SJCRH30 (cell line): ENCODE measurements at places on chromosomes 11 and 22. TPM values are rescaled to one million over a fixed set of nuclear protein-coding genes. Genes with fewer than 3 reads are reported as not detected.

Gene MRGPRE
- not detected in 2 replicates for total RNA-seq

Gene MISFA
- total RNA-seq: 2.1 and 2.5 TPM in 2 replicates

Gene PHF21A
- total RNA-seq: 12.8 and 17.3 TPM in 2 replicates

Gene UBTFL1
- not detected in 2 replicates for total RNA-seq

Gene ANO3
- 0.12 and 0.56 TPM in 2 replicates for total RNA-seq

Gene NXPE2
- not detected in 2 replicates for total RNA-seq

DNA sequence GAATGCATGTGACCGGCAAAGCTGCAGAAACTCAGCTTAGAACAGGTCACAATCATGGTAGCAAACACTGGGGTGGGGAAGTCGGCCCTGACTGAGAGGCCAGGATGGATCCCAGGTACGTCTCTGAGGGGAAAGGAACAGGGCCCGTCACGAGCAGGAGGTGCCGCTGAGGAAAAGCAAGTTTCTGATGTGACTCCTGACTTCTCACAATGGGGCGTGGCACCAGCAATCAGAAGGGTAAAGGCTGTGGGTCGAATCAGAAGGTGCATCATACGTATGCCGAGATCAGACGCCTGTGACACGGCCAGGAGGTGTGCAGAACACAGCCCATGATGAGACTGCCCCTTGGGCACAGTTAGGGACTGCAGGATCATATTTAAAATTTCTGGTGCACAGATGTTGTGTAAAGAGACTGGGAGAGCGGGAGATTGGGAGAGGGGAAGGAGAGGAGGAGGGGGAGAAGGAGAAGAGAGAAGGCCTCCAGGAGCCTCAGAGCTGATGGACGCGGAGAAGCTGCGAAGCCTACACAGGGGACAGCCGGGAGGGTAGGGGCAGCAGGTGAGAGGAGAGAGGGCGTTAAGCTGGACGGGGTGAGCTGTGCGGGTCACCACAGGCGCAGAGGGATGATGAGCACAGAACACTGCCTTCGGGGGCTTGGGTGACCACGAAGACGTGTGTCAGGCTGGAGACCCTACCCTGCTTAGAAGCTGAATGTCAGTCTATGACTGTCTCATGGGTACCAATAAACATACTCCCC, 30.7 kb downstream of the KRTAP5-5 start:
- H3K4me3 ChIP-seq: no peak overlapping the region
- no peaks in the 10 kb centered on the region for H3K27me3 ChIP-seq
- peaks cover 15% of the 10 kb centered on the region for H3K4me1 ChIP-seq
- no peak overlapping the region for H3K27ac ChIP-seq
- H3K36me3 ChIP-seq: no peaks in the 10 kb centered on the region

GRCh38 chr11:73218106-73218829, at the start of gene P2RY2:
Gene P2RY2, plus strand, starts transcription at chr11:73218281. Its CDS starts 15,879 bp downstream, at chr11:73234160.
- no peaks in the 10 kb centered on the region for H3K36me3 ChIP-seq
- no peak within 1 kb of the TSS for H3K4me3 ChIP-seq
- H3K4me1 ChIP-seq: peaks cover 9% of the 10 kb centered on the region
- H3K27me3 ChIP-seq: no peaks in the 10 kb centered on the region

DNA sequence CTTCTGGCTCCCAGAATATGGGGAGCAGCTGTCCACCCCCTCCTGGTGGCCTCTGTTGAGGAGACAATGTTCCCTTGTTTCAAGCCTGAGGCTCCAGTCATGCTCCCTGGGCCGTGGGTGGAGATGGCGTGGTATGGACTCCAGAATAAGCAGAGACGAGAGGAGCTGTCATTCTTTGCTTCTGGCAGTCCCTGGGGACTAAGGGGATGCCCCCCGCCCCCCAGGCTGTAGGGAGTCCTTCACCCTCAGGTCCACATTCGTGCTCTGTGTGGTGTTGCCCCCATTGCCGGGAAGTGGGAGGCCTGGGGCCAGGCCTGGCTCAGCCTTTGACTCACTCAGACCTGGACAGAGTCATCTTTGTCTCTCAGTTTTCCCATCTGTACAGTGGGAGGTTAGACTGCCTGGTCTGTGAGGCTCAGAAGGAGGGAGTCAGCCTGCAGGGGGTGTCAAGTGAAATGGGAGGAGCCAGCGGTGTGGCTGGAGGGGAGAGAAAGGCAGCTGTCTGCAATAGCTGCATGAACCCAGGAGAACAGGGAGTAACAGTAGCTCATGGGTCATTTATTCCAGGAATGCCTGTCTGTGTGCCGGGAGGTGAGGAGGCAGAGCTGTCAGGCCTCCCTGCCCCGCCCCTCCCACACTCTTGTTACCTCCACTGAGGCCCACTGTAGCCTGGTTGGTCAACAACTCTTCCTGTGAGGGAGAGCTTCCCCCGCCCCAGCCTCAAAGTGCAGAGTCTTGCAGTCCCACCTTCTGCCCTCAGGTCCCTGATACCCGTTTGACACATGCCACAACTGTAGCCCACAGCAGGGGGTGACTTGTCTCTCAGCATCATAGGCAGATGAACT, 6.3 kb downstream of the ARHGEF17 start:
- peak; percentile 78 for DNase-seq
- no peak overlapping the region for H3K4me3 ChIP-seq
- no peaks in the 10 kb centered on the region for H3K27me3 ChIP-seq
- H3K4me1 ChIP-seq: peaks cover 23% of the 10 kb centered on the region

- no peaks in the 10 kb centered on the region for H3K36me3 ChIP-seq
- H3K4me1 ChIP-seq: no peaks in the 10 kb centered on the region
- no peak for DNase-seq
- H3K27ac ChIP-seq: no peak overlapping the region
- no peaks in the 10 kb centered on the region for H3K27me3 ChIP-seq
Observed at GRCh38 chr11:121634889-121635288, 182.1 kb upstream of the SORL1-AS1 start.

GRCh38 chr11:134358165-134358855, 26.5 kb downstream of the GLB1L2 start:
- no peaks in the 10 kb centered on the region for H3K36me3 ChIP-seq
- peaks cover 11% of the 10 kb centered on the region for H3K27me3 ChIP-seq
- H3K4me3 ChIP-seq: no peak overlapping the region
- no peak overlapping the region for H3K27ac ChIP-seq
- no peak for DNase-seq
- no peaks in the 10 kb centered on the region for H3K4me1 ChIP-seq

- no peaks in the 10 kb centered on the region for H3K27me3 ChIP-seq
- H3K4me3 ChIP-seq: no peak overlapping the region
- no peaks in the 10 kb centered on the region for H3K36me3 ChIP-seq
- H3K4me1 ChIP-seq: peaks cover 31% of the 10 kb centered on the region
- DNase-seq: no peak
- H3K27ac ChIP-seq: no peak overlapping the region
Observed at GRCh38 chr11:57543593-57543992, 6.2 kb downstream of the SMTNL1 start.

DNA sequence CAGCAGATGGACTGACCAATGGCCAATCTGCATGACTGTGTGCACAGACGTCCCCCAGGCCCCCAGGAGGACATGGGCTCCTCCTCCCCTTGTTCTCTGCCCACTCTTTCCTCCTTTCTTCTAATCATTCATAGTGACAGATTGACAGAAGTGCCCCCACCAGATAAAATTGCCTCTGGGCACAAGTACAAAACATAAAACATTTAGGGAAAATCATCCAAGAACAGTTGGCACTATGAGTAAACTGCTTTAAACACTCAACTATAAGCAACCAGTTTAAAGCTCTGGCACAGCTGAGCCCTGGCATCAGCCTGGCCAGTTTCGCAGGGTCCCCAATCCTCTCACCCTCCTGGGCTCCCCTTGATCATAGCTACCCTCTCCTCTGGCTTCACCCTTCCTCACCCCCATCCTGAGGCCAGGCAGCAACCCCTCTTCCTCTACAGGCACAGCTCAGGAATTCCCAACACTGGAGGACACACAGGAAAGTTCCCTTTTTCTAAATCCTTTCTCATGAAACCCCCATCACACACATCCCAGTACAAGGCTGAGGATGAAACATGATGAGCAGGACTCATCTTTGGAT, 232.9 kb downstream of the BUD13 start:
- H3K4me3 ChIP-seq: no peak overlapping the region
- H3K27ac ChIP-seq: no peak overlapping the region
- DNase-seq: no peak
- no peaks in the 10 kb centered on the region; the same call in 1 of the 2 replicates for H3K27me3 ChIP-seq
- H3K36me3 ChIP-seq: no peaks in the 10 kb centered on the region
- no peaks in the 10 kb centered on the region for H3K4me1 ChIP-seq

- no peaks in the 10 kb centered on the region for H3K36me3 ChIP-seq
- H3K4me1 ChIP-seq: no peaks in the 10 kb centered on the region
- DNase-seq: no peak
- H3K27ac ChIP-seq: no peak overlapping the region
Observed at GRCh38 chr11:91563176-91563575, 661.4 kb upstream of the FAT3 start.

- no peak overlapping the region for H3K4me3 ChIP-seq
- no peaks in the 10 kb centered on the region for H3K36me3 ChIP-seq
- no peaks in the 10 kb centered on the region for H3K4me1 ChIP-seq
- H3K27me3 ChIP-seq: no peaks in the 10 kb centered on the region
Observed at GRCh38 chr11:5225480-5225871, 1.4 kb downstream of the HBB start.

GRCh38 chr11:28636033-28636432, 527.8 kb downstream of the METTL15 start:
- H3K36me3 ChIP-seq: no peaks in the 10 kb centered on the region
- no peak overlapping the region for H3K27ac ChIP-seq
- DNase-seq: no peak

DNA sequence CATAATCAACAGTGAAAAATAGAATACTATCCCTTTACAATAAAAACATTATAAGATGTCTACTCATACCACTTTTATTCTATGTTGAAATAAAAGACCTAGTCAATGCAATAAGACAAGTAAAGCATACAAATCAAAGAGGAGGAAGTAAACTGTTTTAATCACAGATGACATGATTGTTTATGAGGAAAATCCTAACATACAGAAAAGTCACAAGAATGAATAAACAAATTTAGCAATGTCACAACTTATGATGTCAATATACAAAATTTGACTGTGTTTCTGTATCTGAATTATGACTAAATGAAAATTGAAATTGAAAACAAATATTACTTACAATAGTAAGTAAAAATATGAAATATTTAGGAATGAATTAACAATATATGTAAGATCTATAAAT, 221.9 kb upstream of the GRIA4 start:
- H3K36me3 ChIP-seq: no peaks in the 10 kb centered on the region
- H3K4me3 ChIP-seq: no peak overlapping the region
- DNase-seq: no peak
- H3K27ac ChIP-seq: no peak overlapping the region
- no peaks in the 10 kb centered on the region for H3K4me1 ChIP-seq
- no peaks in the 10 kb centered on the region for H3K27me3 ChIP-seq

DNA sequence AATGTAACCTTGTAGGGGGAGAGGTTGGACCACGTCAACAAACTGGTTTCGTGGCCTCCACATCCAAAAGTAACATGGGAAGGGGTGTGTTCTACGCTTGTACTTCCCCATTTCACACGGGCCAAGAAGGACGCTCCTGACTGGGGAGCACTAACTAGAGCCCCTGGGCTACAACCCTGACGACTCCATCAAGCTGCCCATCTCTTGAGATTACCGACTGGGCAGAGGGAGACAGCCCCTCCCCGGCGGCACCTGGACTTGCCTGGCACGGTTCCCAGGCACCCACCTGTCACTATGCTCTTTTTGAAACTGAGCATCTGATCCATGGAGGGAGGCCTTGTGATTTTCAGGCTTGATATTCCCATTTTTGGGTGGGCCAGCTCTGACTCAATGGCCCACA, 68.5 kb downstream of the SHANK2 start:
- no peak overlapping the region for H3K27ac ChIP-seq
- H3K36me3 ChIP-seq: no peaks in the 10 kb centered on the region
- H3K27me3 ChIP-seq: no peaks in the 10 kb centered on the region
- H3K4me3 ChIP-seq: no peak overlapping the region
- H3K4me1 ChIP-seq: no peaks in the 10 kb centered on the region
- DNase-seq: no peak

GRCh38 chr11:77636731-77637344, 756 bp downstream of the CLNS1A start:
- H3K4me3 ChIP-seq: peak overlapping the region; percentile 75
- peak overlapping the region; percentile 64; the same call in 1 of the 2 replicates for H3K27ac ChIP-seq
- H3K4me1 ChIP-seq: no peaks in the 10 kb centered on the region

DNA sequence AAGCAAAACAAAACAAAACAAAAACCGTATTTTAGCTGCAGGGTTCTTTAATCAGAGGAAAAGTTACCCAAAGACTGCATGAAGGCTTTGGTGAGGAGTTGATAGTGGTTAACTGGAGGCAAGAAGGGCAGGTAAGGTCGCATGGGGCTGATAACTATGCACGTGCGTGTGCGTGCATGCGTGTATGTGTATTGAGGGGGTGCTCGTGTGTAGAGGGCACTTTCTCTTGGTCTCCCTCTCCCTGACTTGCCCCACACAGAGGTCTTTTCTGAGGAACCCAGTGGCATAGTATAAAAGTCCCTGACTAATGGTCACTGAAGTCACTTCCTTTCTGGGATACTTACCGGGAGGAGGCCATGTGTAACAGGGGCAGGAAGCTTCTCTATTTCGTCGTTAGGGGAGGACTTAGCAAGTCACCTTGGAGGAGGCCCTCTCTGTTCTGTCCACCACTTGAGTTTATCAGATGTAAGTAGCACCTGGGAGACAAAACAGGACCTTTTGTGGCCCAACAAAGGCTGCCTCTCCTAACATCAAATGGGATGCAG, 20.1 kb upstream of the FCHSD2 start:
- H3K36me3 ChIP-seq: no peaks in the 10 kb centered on the region
- no peaks in the 10 kb centered on the region for H3K27me3 ChIP-seq
- peaks cover 16% of the 10 kb centered on the region for H3K4me1 ChIP-seq
- H3K4me3 ChIP-seq: no peak overlapping the region

DNA sequence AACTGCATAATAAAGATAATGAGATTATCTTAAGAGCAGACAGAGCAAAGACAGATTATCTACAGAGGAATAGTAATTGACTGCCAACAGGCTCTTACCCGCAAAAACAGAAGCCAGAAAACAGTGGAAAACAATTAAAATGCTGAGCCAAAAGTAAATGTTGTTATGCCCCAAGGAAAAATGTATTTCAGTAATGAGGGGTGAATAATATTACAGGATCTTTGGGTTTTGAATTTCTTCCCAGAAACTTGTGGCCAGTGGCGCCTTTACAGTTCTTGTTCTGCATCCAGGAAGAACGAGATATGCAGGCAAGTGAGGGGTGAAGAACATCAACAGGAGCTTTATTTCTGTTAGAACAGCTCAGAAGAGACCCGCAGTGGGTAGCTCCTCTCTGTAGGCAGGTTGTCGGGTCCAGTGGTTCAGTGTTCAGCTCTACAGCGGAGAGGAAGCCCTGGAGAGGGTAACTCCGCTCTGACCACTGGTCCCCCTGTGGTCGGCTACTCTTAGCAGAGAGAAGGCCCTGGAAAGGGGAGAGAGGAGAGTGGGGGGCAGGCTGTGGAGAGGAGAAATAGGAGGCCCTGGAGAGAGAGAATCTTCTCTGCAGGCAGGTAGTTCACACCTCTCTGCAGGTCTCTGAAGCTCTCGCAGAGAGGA, 51.8 kb upstream of the SC5D start:
- H3K4me3 ChIP-seq: peak overlapping the region; percentile 64
- DNase-seq: no peak
- H3K36me3 ChIP-seq: no peaks in the 10 kb centered on the region
- H3K27ac ChIP-seq: peak overlapping the region; percentile 97
- H3K27me3 ChIP-seq: no peaks in the 10 kb centered on the region
- peaks cover 34% of the 10 kb centered on the region for H3K4me1 ChIP-seq
